ENCODE measurements at places on chromosomes 6 and 20. TPM values are rescaled to one million over a fixed set of nuclear protein-coding genes. Genes with fewer than 3 reads are reported as not detected.

Gene RFX6
- total RNA-seq, result not detected

Gene PLAGL1
- total RNA-seq, result 10.0 TPM

Gene GPSM3
- 1.6 TPM for total RNA-seq

Gene HTR1B
- not detected for total RNA-seq

DNA sequence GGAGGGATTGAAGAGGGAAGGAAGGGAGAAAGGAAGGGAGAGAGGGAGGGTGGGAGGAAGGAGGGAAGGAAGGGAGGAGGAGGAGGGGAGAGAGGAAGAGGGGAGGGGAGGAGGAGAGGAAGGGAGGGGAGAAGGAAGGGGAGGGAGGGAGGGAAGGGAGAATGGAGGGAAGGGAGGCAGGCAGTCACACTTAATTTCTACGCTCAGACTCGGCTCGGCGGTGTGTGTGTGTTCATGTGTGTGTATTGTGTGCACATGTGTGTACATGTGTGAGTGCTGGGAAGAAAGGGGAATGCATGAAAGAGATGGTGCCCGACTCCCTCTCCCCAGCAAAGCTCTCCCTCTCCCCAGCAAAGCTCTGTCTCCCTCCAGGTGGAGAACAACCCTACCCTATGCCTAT is 79.1 kb upstream of the AFDN start:
- H3K36me3 ChIP-seq, result no peaks in the 10 kb centered on the region
- no peaks in the 10 kb centered on the region for H3K27me3 ChIP-seq
- H3K4me1 ChIP-seq, result peaks cover 13% of the 10 kb centered on the region
- H3K27ac ChIP-seq, result no peak overlapping the region

DNA sequence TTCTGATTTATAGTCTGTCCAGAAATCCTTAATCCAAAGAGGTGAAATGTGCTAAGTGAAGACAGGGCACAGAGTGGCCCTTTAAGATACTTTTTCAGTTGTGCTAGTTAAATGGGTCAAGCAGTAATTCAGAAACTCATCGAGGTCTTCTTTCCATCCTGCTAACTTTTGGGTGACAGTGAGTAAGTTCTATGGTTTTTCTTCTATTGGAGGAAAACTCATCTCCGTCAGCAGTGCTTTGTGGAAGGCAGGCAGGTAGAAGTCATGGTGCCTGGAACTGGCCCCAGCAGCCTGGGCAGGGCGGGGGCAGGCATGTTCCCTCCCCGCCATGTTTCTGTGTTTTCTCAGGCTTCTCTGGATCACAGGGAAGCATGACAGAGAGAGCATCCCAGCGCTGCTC is 66.5 kb upstream of the SCP2D1 start:
- no peaks in the 10 kb centered on the region for H3K36me3 ChIP-seq
- H3K4me1 ChIP-seq, result no peaks in the 10 kb centered on the region

DNA sequence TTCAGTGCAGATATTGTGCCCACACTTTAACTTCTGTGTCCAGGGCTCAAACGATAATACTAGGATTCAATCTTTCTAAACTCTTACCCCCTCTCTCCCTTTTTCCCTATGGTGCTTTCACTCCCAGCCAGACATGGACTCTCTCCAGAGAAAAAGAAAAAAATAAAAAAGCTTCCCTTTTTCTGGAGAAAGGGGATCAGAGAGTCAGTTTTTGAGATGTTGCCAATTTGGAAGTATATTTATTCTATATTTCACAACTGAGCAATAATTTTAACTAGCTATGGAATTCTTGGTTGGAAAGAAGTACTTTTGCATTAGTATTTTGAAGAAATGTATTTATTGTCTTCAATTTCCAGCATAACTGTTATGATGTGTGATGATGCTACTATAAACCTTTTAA is 72.2 kb upstream of the ZFP64 start:
- H3K27me3 ChIP-seq, result peaks cover 3% of the 10 kb centered on the region
- H3K27ac ChIP-seq, result no peak overlapping the region
- H3K36me3 ChIP-seq, result no peaks in the 10 kb centered on the region
- H3K4me3 ChIP-seq, result no peak overlapping the region

GRCh38 chr6:110295451-110296165 is 62.5 kb downstream of the METTL24 start:
- H3K4me1 ChIP-seq, result no peaks in the 10 kb centered on the region
- no peak for DNase-seq
- H3K27me3 ChIP-seq, result no peaks in the 10 kb centered on the region
- no peak overlapping the region for H3K4me3 ChIP-seq
- H3K27ac ChIP-seq, result no peak overlapping the region

DNA sequence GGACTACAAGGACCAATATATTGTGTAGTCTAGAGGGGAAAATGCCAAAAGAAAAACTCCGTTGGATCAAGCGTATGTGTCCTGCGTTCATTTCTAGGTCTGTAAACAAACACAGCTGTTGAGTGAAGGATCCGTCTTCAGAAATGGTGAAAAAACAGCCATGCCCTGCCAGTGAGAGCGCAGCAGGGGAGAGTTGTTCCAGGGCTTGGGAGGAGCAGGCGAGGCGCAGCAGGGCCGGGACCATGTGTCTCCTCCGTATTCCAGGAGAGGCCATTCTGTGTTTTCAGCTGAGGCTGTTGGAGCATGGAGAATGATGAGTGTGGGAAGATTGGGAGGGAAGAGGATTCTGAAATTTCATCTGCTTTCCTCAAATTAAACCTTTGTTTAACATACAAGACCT is 38.0 kb downstream of the BMP6 start:
- no peaks in the 10 kb centered on the region for H3K36me3 ChIP-seq
- DNase-seq, result no peak
- no peak overlapping the region for H3K4me3 ChIP-seq
- H3K27ac ChIP-seq, result no peak overlapping the region
- H3K4me1 ChIP-seq, result peaks cover 2% of the 10 kb centered on the region

- no peaks in the 10 kb centered on the region for H3K27me3 ChIP-seq
- no peak for DNase-seq
- no peaks in the 10 kb centered on the region for H3K36me3 ChIP-seq
Measured at GRCh38 chr6:73207221-73207837, 18.0 kb downstream of the KHDC1L start.

- no peak for DNase-seq
- H3K27me3 ChIP-seq, result no peaks in the 10 kb centered on the region
- no peak overlapping the region for H3K27ac ChIP-seq
- H3K4me3 ChIP-seq, result no peak overlapping the region
- H3K4me1 ChIP-seq, result peaks cover 7% of the 10 kb centered on the region
Measured at GRCh38 chr6:43814865-43815264, 44.9 kb downstream of the VEGFA start.

GRCh38 chr6:89035252-89036101 is 45.1 kb upstream of the PNRC1 start:
- peaks cover 13% of the 10 kb centered on the region for H3K4me1 ChIP-seq
- no peaks in the 10 kb centered on the region for H3K27me3 ChIP-seq
- H3K36me3 ChIP-seq, result no peaks in the 10 kb centered on the region
- DNase-seq, result peak; percentile 71
- peak overlapping the region; percentile 83 for H3K27ac ChIP-seq

DNA sequence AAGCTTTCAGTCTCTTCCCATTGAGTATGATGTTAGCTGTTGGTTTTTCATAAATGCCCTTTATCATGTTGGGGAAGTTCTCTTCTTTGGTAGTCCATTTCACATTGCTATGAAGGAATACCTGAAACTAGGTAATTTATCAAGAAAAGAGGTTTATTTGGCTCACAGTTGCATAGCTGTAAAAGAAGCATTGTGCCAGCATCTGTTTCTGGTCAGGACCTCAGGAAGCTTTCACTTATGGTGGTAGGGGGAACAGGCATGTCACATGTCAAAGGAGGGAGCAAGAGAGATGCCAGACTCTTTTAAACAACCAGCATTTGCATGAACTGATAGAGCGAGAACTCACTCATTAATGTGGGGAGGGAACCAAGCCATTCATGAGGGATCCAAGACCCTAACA is 48.0 kb upstream of the MAPK13 start:
- no peaks in the 10 kb centered on the region for H3K27me3 ChIP-seq
- H3K4me3 ChIP-seq, result no peak overlapping the region
- peaks cover 84% of the 10 kb centered on the region for H3K36me3 ChIP-seq
- H3K4me1 ChIP-seq, result no peaks in the 10 kb centered on the region
- no peak for DNase-seq
- no peak overlapping the region for H3K27ac ChIP-seq

DNA sequence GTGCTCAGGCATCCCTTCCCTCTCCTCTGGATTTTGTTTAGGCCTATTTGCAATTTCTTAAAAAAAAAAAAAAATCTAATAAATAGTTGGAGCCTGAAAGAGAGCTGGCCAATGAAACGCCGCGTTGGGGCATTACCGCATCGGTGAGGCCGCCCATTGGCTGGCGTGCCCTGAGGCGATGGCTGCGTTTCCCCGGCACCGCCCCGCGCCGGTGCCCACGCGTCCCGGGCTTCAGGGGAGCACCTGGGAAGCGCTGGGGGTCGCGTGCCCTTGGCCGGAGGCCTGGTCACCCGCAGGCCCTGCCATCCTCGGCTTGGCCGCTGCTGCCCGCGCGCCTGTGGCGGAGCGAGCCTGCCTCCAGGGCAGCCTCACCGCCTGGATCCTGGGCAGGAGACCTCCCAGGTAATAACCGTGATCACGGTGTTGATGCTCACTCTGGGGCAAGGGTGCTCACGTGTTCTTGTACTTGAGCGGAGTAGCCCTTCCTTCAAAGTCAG is 155.4 kb downstream of the NRN1 start:
- peak overlapping the region; percentile 50 for H3K4me3 ChIP-seq
- H3K36me3 ChIP-seq, result no peaks in the 10 kb centered on the region
- H3K4me1 ChIP-seq, result no peaks in the 10 kb centered on the region
- peaks cover 22% of the 10 kb centered on the region for H3K27me3 ChIP-seq

- no peak overlapping the region for H3K4me3 ChIP-seq
- peaks cover 6% of the 10 kb centered on the region for H3K4me1 ChIP-seq
- H3K27ac ChIP-seq, result no peak overlapping the region
- H3K36me3 ChIP-seq, result no peaks in the 10 kb centered on the region
Measured at GRCh38 chr6:14676064-14676463, 558.5 kb downstream of the CD83 start.

GRCh38 chr6:56370561-56371211 is 123.3 kb upstream of the COL21A1 start:
- DNase-seq, result peak; percentile 68
- H3K36me3 ChIP-seq, result no peaks in the 10 kb centered on the region
- H3K27ac ChIP-seq, result peak overlapping the region; percentile 76

DNA sequence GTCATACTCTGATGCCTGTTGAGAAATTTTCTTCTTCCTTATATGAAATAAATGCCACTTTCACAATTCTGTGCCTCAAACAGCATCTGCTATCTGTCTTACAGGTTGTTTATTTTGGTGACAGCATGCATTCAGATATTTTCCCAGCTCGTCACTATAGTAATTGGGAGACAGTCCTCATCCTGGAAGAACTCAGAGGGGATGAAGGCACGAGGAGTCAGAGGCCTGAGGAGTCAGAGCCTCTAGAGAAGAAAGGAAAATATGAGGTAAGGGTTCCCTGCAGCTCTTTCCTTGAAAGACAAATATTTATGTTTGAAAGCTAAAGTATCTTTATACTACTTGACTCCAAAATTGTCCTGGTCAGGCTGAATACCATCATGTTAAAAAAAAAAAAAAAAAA is 15.8 kb downstream of the TSPYL4 start:
- no peak overlapping the region for H3K27ac ChIP-seq
- DNase-seq, result no peak
- H3K4me3 ChIP-seq, result no peak overlapping the region
- H3K27me3 ChIP-seq, result no peaks in the 10 kb centered on the region

DNA sequence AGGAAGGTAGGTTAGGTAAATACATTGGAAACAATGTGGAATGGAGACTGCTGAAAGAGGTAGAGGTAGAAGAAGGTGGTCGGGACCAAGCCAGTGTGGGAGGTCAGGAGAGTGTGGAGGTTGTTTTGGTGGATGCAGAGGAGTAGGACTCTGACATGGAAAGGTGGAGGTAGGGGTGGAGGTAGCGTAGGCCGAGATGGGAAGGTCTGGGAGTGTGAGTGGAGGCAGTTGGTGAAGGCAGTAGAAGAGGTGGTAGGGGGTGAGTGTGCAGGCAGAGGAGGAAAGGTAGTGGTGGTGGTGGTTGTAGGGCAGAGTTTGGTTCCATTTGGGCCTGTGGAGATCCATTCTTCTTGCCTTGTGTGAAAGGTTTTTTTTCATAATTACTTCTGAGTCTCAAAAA is 599.6 kb upstream of the FLRT3 start:
- no peak for DNase-seq
- H3K36me3 ChIP-seq, result no peaks in the 10 kb centered on the region
- H3K4me1 ChIP-seq, result no peaks in the 10 kb centered on the region

DNA sequence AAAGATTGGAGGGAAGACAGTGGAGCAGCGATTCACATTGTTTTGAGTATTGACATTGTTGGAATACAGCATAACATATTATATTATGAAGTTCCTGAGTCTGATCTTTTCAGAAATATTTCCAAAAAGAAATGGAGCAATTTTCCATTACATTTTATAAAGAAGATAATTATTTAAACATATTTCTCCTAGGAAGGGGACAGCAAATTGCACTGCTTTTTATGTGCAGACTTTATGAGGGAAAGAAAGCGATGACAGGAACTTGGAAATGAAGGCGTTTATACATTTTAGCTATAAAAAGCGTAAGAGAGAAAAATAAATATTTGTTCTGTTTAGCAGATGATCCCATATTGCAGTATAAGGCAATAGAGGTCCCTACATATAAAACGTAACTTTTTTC is 117.0 kb upstream of the EDN1 start:
- no peaks in the 10 kb centered on the region for H3K27me3 ChIP-seq
- H3K27ac ChIP-seq, result no peak overlapping the region
- no peaks in the 10 kb centered on the region for H3K4me1 ChIP-seq
- H3K4me3 ChIP-seq, result no peak overlapping the region
- no peak for DNase-seq
- no peaks in the 10 kb centered on the region for H3K36me3 ChIP-seq

DNA sequence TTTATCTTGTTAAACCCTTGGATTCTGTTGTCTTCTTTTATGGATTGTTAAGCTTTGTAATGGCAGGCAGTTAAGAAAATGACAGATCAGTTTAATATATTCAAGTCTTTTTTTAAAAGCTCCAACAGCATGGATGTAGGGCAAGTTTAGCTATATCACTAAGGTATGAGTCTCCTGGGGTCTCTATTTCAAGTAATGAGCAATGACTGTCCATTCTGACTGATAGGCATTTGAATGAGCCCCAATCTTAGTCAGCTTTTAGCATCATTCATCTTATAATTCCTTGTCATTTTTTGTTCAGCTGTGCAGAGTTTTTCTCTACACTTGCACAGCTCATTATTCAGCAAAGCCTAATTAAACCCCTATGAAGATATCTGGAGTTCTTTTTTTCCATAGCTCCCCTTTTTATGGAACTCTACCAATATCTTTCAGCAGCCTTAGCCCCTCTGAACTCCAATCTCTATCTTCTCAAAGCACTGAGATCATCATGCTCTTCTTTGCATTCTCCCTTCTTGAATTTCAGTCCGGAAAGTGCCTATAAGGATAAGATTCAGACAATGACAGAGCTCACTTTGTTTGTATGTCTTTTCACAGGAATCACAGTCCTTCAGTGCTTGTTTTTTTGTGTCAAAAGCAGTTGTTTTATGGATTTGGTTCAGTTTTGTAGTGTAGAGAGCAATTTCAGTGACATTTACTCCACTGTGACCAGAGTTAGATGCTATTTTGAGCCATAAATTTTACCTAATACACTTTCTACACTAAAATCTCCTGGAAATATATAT is 97.2 kb upstream of the DOK5 start:
- H3K27ac ChIP-seq, result no peak overlapping the region
- no peak overlapping the region for H3K4me3 ChIP-seq
- no peaks in the 10 kb centered on the region for H3K4me1 ChIP-seq
- no peaks in the 10 kb centered on the region for H3K36me3 ChIP-seq
- no peak for DNase-seq
